ENCODE measurements at places on chromosomes 4 and X. TPM values are rescaled to one million over a fixed set of nuclear protein-coding genes. Genes with fewer than 3 reads are reported as not detected.

The MTMR8 gene
- total RNA-seq = 9.3 TPM

- H3K4me3 ChIP-seq = no peak overlapping the region
- no peaks in the 10 kb centered on the region for H3K36me3 ChIP-seq
- no peaks in the 10 kb centered on the region for H3K27me3 ChIP-seq
- no peak for DNase-seq
- no peaks in the 10 kb centered on the region for H3K4me1 ChIP-seq
- H3K27ac ChIP-seq = no peak overlapping the region
Measured at GRCh38 chr4:47444031-47444430, 19.5 kb downstream of the COMMD8 start.

DNA sequence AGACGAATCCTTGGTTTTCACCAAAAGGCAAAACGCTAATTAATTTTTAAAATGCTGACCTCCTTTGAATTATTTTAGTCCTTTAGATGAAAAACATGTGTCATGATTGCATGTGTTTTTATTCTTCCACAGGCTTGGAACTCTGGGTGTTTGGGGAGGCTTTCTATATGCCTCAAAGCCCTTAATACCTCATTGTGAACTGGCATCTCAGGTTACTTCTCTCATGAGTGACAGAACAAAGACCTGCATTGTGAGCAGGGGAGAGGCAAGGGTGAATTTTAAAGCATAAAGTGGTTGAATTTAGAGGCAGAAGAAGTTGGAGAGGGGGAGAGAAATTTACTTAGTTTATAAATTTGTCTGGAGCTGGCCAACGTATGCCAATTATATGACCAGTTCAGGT is 119.5 kb downstream of the ARSF start:
- DNase-seq = no peak
- no peaks in the 10 kb centered on the region for H3K27me3 ChIP-seq
- no peak overlapping the region for H3K4me3 ChIP-seq
- H3K4me1 ChIP-seq = no peaks in the 10 kb centered on the region
- H3K36me3 ChIP-seq = no peaks in the 10 kb centered on the region
- H3K27ac ChIP-seq = no peak overlapping the region

The BTC gene
- total RNA-seq = not detected

The MGARP gene
- total RNA-seq = 0.35 TPM

The ADH6 gene
- total RNA-seq = not detected

DNA sequence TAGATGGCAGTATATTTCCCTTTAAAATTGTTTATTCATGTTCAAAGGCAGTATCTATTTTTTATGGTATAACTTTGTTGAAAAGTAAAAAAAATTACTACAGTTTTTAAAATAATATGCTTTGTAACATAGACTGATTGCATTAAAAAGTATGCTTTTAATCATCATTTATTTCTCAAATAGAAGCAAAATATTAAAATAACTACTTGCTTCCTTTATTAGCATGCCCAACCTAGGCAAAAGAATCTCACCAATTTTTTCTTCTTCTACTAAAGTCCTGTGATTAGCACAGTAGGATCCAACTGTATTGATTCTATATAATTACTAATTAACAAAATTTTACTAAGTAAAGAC is 69.6 kb upstream of the NFKB1 start:
- peak overlapping the region; percentile 52 for H3K4me3 ChIP-seq
- no peaks in the 10 kb centered on the region for H3K4me1 ChIP-seq
- no peaks in the 10 kb centered on the region for H3K36me3 ChIP-seq
- H3K27ac ChIP-seq = peak overlapping the region; percentile 53
- DNase-seq = no peak

GRCh38 chr4:112509243-112510141 is 6.5 kb downstream of the NEUROG2 start:
- H3K4me3 ChIP-seq = no peak overlapping the region
- peaks cover 52% of the 10 kb centered on the region for H3K27me3 ChIP-seq
- no peaks in the 10 kb centered on the region for H3K36me3 ChIP-seq
- H3K4me1 ChIP-seq = peaks cover 29% of the 10 kb centered on the region

The ANKRD50 gene
- total RNA-seq = 0.90 TPM

DNA sequence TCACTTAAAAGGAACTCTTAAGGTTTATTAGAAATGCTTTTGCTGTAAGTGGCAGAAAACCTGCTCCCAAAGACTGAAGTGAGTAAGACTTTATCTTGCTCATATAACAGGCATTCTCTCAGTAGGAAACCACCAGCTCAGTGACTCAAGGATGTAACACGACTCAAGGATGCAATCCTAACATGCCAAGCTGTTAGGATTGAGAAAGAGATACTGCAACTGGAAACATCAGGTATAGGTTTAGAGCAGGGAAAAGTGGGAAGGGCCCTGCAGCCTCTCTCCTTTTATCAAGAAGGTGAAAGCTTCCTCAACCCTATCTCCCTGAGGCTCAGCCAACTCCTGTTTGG is 11.9 kb upstream of the SLC9A7 start:
- H3K4me3 ChIP-seq = no peak overlapping the region
- H3K4me1 ChIP-seq = no peaks in the 10 kb centered on the region
- H3K27ac ChIP-seq = no peak overlapping the region
- no peaks in the 10 kb centered on the region for H3K36me3 ChIP-seq
- DNase-seq = no peak
- H3K27me3 ChIP-seq = no peaks in the 10 kb centered on the region

- H3K27ac ChIP-seq = no peak overlapping the region
- no peaks in the 10 kb centered on the region for H3K4me1 ChIP-seq
Measured at GRCh38 chr4:73438582-73439215, 2.7 kb downstream of the AFP start.

DNA sequence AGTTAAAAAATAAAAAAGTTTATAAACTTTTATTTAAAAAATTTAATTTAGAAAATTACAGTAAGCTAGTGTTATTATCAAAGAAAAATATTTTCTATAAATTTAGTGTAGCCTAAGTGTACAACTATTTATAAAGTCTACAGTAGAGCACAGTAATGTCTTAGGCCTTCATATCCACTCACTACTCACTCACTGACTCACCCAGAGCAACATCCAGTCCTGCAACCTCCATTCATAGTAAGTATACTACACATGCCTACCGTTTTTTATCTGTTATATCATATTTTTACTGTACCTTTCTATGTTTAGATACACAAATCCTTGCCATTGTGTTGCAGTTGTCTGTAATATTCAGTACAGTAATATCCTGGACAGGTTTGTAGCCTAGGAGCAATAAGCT is 129.0 kb upstream of the FAM47B start:
- H3K36me3 ChIP-seq = no peaks in the 10 kb centered on the region
- no peaks in the 10 kb centered on the region for H3K4me1 ChIP-seq
- no peaks in the 10 kb centered on the region for H3K27me3 ChIP-seq

DNA sequence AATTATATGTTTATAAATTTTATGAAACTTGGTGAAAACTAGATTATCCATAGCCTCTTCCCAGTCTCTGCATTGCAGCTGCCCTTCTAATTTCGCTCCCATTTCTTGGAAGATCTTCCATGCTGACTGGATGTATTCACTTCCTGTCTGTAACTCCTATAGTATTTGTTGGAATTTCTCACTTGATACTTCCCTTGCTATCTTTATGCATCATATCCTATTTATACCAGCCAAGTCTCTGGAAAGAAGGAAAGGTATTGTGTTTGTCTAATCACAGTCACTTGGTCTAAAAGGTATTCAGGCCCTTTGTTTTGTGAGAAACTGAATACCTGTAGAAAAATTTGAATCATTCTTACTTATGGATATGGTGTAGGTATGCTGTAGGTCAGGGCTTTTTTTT is 870.9 kb upstream of the FRG1 start:
- H3K4me3 ChIP-seq = no peak overlapping the region
- no peak for DNase-seq
- no peaks in the 10 kb centered on the region for H3K36me3 ChIP-seq
- no peaks in the 10 kb centered on the region for H3K27me3 ChIP-seq
- no peak overlapping the region for H3K27ac ChIP-seq
- H3K4me1 ChIP-seq = no peaks in the 10 kb centered on the region

GRCh38 chr4:152672206-152673092 is 7.3 kb downstream of the TMEM154 start:
- no peaks in the 10 kb centered on the region for H3K4me1 ChIP-seq
- H3K36me3 ChIP-seq = peaks cover 4% of the 10 kb centered on the region
- no peak overlapping the region for H3K4me3 ChIP-seq
- no peak overlapping the region for H3K27ac ChIP-seq
- H3K27me3 ChIP-seq = no peaks in the 10 kb centered on the region

The NUDT10 gene
- 0.61 TPM for total RNA-seq

DNA sequence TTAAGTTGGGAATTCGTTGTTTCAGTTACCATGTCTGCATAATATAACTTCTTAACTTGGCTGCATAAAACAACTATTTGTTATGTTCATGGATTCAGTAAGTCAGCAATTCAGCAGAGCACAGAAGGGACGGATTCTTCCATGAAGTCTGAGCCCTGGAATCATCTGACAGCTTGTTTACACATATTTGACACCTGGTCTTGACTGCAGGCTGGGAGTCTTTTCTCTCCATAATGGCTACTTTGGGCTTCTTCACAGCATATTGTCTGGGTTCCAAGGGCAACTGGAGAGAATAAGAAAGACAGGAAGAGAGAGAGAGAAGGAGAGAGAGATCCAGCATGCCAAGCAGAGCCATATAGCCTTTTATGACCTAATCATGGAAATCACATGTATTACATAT is 23.1 kb downstream of the CENPC start:
- no peak overlapping the region for H3K4me3 ChIP-seq
- peaks cover 16% of the 10 kb centered on the region for H3K36me3 ChIP-seq
- H3K27me3 ChIP-seq = no peaks in the 10 kb centered on the region

DNA sequence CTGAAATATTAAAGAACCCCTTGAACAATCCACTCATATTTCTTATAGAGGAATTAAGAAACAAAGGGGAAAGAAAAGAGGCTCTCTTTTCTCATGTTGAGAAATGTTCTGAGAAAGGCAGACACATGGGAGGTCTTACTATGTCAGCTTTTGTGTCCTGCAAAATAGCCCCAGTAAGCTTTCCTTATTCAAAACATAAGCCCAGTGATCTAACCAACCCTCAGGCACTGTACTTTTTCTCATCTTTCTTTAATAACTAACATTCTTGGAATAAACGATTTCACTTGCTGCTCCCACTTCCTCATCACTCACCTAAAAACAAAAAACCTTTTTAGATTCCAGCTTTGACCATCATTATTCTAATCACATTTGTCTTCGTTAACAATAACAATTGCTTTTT is 115.9 kb downstream of the GLRA3 start:
- no peaks in the 10 kb centered on the region for H3K4me1 ChIP-seq
- H3K36me3 ChIP-seq = no peaks in the 10 kb centered on the region
- no peak overlapping the region for H3K27ac ChIP-seq
- H3K4me3 ChIP-seq = no peak overlapping the region

DNA sequence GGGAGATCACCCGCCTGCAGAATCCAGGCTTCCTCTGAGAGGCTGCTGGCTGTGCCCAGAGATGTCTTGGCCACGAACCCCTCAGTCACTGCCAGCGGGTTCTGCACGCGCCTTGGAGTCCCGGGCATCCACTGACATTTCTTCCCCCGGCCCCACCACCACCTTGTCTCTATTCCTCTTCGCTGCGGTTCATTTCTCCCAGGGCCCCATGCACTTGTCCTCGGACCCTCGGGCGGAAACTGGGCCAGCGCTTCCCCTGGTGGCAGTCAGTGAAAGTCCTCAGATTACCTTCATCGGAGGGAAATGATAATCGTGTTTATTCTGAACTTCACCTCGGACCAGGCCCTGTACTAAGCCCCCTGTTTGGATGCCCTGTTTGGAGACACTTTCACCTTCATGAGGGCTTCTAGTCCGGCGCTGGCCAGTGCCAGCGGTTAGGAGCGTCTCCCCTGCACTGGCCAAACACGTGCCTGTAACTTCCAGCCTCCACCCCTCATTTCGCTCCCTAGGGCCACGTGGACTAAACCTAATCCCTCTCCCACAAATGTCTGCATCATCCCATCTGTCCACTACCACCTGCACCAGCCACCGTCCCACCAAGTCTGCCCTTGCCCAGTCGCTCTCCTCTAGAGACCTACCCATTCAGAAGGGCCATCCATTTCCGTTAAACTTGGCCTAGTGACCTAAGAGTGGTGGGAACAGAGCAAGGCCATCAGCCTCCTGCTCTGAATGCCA is 82.0 kb downstream of the DCTD start:
- no peak overlapping the region for H3K27ac ChIP-seq
- H3K36me3 ChIP-seq = no peaks in the 10 kb centered on the region
- DNase-seq = no peak
- peaks cover 6% of the 10 kb centered on the region for H3K27me3 ChIP-seq

GRCh38 chrX:40420899-40421729 is 159.7 kb upstream of the ATP6AP2 start:
- peaks cover 12% of the 10 kb centered on the region for H3K4me1 ChIP-seq
- no peak overlapping the region for H3K27ac ChIP-seq
- H3K27me3 ChIP-seq = no peaks in the 10 kb centered on the region
- H3K36me3 ChIP-seq = no peaks in the 10 kb centered on the region
- no peak overlapping the region for H3K4me3 ChIP-seq

GRCh38 chr4:95949136-95949765 is 109.4 kb downstream of the PDHA2 start:
- H3K4me1 ChIP-seq = no peaks in the 10 kb centered on the region
- no peaks in the 10 kb centered on the region for H3K36me3 ChIP-seq
- H3K27me3 ChIP-seq = no peaks in the 10 kb centered on the region
- H3K4me3 ChIP-seq = no peak overlapping the region
- H3K27ac ChIP-seq = no peak overlapping the region

The PROM1 gene
- not detected for total RNA-seq

The NIPAL1 gene
- not detected for total RNA-seq

DNA sequence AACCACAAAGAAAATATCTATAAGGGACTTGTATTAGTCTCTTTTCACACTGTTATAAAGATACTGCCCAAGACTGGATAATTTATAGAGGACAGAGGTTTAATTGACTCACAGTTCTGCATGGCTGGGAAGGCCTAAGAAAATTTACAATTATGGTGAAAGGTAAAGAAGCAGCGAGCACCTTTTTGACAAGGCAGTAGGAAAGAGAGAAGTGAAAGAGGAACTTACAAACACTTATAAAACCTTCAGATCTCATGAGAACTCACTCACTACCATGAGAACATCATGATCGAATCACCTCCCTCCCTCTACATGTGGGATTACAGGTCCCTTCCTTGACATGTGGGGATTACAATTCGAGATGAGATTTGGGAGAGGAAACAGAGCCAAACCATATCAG is 856.0 kb downstream of the TRAM1L1 start:
- H3K27ac ChIP-seq = no peak overlapping the region
- no peak overlapping the region for H3K4me3 ChIP-seq
- H3K36me3 ChIP-seq = no peaks in the 10 kb centered on the region
- no peak for DNase-seq
- no peaks in the 10 kb centered on the region for H3K4me1 ChIP-seq

The MANBA gene
- 38.1 TPM for total RNA-seq

- no peaks in the 10 kb centered on the region for H3K27me3 ChIP-seq
- no peaks in the 10 kb centered on the region for H3K36me3 ChIP-seq
- H3K27ac ChIP-seq = peak overlapping the region; percentile 84
- H3K4me1 ChIP-seq = peaks cover 55% of the 10 kb centered on the region
- no peak overlapping the region for H3K4me3 ChIP-seq
- DNase-seq = peak; percentile 58
Measured at GRCh38 chrX:42943051-42943974, 165.3 kb upstream of the PPP1R2C start.

GRCh38 chrX:135324463-135324862 is 15.2 kb downstream of the ETDC start:
- H3K4me3 ChIP-seq = no peak overlapping the region
- no peak for DNase-seq
- no peak overlapping the region for H3K27ac ChIP-seq
- no peaks in the 10 kb centered on the region for H3K27me3 ChIP-seq
